ENCODE measurements at places on chromosomes 1 and 21. TPM values are rescaled to one million over a fixed set of nuclear protein-coding genes. Genes with fewer than 3 reads are reported as not detected.

Gene TNFSF18
- not detected for total RNA-seq

Gene CYP2J2
- total RNA-seq: 0.19 TPM

Gene KPRP
- total RNA-seq: not detected

Gene ZSWIM5
- total RNA-seq: 5.8 TPM

Gene CATSPERE
- total RNA-seq: 0.86 TPM

Gene AGRN
- total RNA-seq: 142 TPM

Gene PLPPR5
- 0.56 TPM for total RNA-seq

Gene FAM43B
- not detected for total RNA-seq

Gene ALX3
- not detected for total RNA-seq

Gene HSD3B1
- not detected for total RNA-seq

DNA sequence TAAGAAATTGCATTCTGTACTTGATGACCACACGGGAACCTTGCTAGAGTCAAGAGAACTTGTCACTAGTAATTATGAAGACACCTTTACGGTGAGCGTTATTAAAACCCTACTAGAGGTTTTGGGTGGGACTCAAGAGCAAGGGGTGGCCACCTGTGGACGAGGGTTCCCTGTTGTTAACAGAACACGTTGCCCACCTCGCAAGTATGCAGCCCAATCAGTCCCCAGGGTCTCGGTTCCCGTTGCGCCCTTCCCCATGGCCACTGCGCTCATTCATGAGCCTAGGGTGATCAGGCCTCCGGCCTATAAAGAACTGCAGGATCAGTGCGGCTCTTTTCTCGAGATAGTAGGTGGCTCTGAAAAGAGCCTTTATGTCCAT, 30.2 kb upstream of the RNF187 start:
- no peak for DNase-seq

GRCh38 chr1:159884296-159884695, 15.7 kb downstream of the CFAP45 start:
- no peak for DNase-seq

- DNase-seq: no peak
Measured at GRCh38 chr21:45863751-45864150, 117.8 kb upstream of the COL6A1 start.

DNA sequence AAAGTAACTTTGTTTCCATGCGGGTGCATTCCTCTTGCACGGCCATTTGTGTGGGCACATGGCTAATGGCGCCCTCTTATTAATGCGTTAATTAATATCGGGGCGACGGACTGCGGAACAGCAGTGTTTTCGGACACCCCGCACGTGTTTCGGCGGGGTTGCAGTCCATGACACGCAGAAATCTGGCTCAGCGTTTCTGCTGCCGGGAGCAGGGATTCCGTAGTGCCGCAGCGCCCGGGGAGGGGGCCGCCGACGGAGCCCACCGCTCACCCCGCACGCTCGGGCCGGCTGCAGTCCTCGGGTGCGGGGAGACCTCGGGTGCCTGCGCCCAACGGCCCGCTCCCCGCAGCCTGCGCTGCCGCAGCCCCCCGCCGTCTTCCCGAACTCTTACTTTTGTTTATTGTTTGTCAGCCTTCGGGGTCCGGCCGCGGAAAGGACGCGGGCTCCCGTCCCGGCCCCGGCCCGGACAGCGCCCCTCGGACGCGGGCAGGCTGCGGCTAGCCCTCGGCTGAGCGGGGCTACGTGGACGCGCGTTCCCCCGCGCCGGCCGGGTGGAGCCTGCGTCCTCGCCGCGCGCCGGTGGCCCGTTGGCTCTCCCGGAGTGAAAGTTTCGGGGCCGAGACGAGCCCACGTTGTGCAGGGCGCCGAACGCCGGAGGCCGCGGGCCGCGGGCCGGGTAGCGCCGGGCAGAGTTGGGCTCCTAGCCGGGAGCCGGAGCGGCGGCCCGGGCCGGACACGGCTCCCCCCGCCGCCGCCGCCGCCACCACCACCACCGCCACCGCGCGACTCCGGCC, 849 bp downstream of the NFIA start:
- peak; percentile 66 for DNase-seq

DNA sequence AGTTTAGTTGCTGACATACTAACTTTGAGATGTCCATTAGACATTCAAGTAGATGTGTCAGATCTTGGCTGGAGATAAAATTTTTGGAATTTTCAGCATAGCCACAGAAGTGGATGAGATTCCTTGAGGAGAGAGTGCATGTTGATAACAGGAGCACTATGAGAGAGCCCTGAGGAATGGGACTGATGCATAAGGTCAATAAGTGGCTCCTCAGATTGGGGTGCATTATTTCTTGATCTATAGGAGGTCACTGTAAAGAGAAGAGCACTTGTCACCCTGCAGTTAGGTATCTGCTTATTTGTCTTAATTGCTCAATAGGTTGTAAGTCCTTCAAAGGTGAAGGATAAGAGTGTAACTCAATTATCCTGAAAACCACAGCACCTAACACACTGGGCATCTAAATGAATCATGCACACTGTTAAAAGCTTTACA, 52.0 kb upstream of the TACSTD2 start:
- DNase-seq: no peak

GRCh38 chr1:29237852-29238619, 1.7 kb downstream of the PTPRU start:
- DNase-seq: peak; percentile 75

GRCh38 chr1:200128944-200129879, 101.7 kb downstream of the NR5A2 start:
- no peak for DNase-seq

DNA sequence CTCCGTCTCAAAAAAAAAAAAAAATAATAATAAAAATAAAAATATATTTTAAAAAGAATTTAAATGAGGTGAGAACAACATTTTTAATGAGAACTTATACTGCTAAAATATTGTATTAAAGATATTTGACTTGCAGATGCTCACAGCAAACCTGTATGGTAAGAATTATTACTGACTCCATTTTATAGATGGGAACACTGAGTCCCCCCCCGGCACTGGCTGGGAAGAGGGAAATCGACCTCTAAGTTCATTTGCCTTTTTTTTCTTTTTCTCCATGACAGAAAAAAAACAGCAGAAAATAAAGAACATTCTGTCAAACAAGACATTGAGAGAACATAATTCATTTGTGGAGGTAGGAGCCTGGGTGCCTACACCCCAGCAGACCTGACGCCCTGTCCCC, 13.4 kb upstream of the PADI6 start:
- DNase-seq: no peak

DNA sequence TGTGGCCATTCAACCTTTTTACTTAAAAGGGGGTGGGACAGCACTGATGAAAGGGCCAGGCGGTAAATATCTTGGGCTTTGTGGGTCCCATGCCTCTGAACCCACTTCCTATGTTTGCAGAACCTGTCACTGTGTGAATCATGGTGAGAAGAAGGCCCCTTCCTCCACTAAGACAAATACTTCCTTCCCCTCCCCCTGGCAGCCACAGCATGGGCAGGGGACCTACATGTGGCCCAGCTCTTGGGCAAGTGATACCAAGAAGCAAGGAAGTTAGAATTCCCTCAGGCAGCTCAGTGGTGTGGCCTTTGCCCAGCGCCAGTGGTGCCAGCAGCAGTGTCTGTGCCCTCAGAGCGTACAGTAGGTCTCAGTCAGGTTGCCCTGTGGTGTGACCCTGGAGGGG, 168.6 kb downstream of the TRIM33 start:
- no peak for DNase-seq
